NCI-H526 (cell line): ENCODE measurements at places on chromosomes 2 and 18.

- no peak for DNase-seq
Observed at GRCh38 chr2:22215517-22215916, 1091.7 kb downstream of the TDRD15 start.

- no peak for DNase-seq
Observed at GRCh38 chr2:159130302-159130701, 156.2 kb downstream of the WDSUB1 start.

- no peak for DNase-seq
Observed at GRCh38 chr2:120747281-120747680, 11.6 kb downstream of the GLI2 start.

DNA sequence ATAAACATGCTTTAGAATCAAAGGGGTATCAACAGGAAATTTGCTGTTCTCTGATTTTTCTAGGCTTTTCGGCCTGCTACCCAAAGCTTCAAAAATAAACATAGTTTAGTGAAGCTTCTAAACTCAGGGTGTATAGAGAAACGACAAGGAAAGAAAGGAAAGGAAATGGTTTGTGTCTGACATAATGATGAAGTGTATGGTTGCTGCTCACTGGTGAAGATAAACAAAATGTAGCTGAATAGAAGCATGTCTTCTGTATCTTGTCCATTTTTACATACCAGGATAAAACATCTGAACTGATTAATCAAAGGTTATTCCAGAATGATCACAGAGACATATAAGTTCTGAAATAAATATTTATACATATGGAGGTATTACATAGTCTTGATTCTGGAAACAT, 1324.6 kb upstream of the NRXN1 start:
- DNase-seq, result no peak

DNA sequence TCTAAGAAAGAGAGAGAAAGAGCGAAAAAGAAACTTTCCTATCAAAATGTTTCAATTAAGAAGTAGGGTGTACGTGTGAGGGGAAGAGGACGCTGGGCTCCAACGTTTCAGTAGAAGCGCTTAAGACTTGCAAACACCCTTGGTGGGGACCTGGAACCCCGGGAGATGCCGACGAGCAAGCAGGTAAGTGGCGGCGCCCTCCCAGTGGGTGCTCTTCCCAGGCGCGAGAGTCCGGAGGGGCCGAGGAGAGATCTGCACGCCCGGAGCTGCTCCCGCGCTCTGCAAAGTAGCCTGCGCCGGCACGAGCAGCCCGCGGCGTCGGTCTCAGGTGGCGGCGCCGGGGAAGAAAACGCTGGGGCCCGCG, 678 bp upstream of the OTX1 start:
- peak; percentile 96 for DNase-seq

GRCh38 chr2:192940767-192941166, 746.0 kb upstream of the TMEFF2 start:
- DNase-seq, result no peak

GRCh38 chr2:218435003-218435982, 16.4 kb downstream of the VIL1 start:
- DNase-seq, result no peak

DNA sequence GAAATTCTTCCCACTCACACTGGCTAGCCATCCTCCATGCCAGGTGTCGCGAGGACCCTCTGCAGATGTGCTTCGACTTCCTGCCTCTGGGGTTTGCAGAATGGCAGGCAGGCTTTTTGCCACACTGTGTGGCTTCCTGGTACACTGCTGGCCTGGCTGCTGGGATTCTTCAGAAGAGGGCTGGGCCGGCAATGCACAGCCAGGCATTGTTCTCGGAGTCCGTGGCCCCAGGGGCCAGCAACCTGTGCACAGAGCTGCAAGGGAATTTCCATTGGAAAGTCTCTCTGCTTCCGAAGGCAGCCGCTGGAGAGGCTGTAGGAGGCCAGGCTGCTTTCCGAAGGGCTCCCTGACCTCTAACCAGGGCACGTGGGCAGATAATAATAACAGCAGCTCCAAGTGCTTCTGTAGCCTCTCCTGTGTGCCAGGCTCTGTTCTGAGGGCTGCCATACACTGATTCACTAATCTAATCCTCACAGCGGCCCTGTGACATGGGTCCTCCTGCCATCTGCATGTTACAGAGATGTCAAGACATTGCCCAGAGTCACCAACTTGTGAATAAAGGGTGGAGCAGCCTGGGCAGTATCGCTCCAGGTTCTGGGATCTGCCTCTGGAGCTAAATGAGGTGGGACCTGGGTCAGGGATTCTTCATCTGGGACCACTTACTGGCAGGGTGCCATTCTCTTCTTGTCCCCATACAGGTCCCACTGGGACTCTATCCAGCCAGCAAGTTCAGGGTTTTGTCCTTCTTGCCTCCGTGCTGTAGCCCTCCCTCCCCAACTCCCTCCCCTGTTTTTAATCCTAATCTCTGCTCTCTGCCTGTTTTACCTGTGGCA, 5.0 kb downstream of the LDLRAD4 start:
- DNase-seq, result peak; percentile 50

- DNase-seq, result no peak
Observed at GRCh38 chr2:201264472-201265173, 4.3 kb downstream of the CASP8 start.

- no peak for DNase-seq
Observed at GRCh38 chr18:69978732-69979715, 31.4 kb upstream of the CD226 start.

- DNase-seq, result no peak
Observed at GRCh38 chr18:10099539-10100140, 185.8 kb downstream of the VAPA start.

GRCh38 chr18:4400911-4401310, 54.2 kb downstream of the DLGAP1 start:
- no peak for DNase-seq

DNA sequence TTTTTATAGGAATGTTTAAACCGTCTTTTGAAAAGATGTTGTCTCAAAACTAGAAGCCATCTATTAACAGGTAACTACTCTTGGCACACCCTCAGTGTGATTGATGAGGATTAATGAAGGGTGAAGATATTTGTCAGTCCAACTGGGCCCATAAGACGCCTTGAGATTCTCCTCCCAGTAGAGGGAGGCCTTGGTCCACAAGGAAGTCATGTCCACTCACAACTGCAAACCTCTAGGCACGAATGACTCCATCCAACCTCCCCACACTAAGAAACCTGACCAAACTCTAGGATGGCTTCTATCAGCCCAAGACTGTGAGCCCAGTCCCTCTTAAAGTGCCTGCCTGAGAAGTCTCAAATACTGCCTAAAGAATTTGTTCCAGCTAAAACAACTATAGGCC, 19.2 kb upstream of the GRP start:
- DNase-seq, result no peak

DNA sequence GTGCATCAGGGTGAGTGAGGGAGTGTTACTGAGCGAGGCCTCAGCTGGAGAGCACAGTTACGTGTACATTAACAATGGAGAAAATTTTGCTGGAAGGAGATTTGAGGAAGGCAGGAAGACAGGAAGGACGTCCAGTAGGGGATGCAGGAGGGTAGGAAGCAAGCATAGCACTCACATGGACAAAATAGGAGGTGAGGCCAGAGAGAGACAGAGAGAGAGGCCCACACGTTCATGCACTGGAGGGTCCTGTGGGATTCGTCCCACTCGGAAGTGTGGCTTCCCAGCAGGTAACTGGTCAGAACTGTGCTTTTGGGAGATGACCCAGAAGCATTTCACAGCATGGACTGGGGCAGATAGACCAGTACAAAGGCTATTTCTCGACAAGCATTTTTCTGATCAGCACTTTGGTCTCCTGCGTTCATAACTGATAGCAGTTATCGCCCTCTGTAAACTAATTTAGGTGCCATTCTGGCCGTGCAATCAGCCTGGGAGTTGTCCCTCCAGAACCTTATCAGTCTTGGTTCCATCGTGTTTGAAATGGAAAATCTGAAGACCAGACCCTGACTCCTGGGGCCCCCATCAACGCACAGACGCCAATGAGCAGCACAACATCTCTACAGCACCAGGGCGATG, 5.7 kb downstream of the LCT start:
- no peak for DNase-seq

GRCh38 chr2:104781151-104781550, 72.8 kb upstream of the POU3F3 start:
- DNase-seq, result no peak

GRCh38 chr2:8490166-8490721, 191.6 kb upstream of the ID2 start:
- no peak for DNase-seq

DNA sequence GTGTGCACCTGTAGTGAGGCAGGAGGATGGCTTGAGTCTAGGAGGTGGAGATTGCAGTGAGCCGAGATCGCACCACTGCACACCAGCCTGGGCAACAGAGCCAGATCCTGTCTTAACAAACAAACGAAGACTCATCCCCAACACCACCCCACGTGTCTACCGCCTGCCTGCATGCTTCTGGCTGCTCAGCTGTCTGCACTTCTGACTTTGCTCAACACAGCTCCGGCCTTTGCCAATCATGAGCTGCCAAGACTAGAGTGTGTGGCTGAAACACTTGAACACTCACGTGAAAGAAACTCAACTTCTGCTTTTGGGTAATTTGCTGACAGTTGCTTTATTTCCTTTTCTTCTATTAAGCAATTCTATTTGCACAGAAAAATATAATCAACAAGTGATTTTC, 32.1 kb upstream of the SP3 start:
- no peak for DNase-seq

DNA sequence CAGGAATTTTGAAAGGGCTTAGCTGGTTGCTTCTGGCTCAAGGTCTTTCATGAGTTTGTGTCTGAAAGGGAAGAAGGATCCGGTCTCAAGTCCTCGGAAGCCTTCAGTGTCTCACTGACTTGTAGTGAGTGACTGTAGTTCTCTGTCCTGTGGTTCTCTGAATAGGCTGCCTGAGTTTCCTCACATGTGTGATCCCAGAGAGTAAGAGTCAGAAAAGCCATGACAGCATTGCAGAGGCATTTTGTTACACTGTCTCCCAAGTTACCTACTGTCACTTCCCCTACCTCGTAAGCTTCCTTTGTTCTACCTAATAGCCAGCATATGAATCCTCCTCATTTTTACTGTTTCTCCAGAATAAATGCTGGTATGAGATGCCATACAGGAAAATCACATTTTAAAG, 709.1 kb upstream of the CHAC2 start:
- no peak for DNase-seq

GRCh38 chr2:229202646-229203045, 68.4 kb downstream of the PID1 start:
- no peak for DNase-seq

- no peak for DNase-seq
Observed at GRCh38 chr2:320561-320960, 32.7 kb upstream of the ALKAL2 start.

GRCh38 chr2:37767046-37767445, 95.6 kb upstream of the CDC42EP3 start:
- no peak for DNase-seq

DNA sequence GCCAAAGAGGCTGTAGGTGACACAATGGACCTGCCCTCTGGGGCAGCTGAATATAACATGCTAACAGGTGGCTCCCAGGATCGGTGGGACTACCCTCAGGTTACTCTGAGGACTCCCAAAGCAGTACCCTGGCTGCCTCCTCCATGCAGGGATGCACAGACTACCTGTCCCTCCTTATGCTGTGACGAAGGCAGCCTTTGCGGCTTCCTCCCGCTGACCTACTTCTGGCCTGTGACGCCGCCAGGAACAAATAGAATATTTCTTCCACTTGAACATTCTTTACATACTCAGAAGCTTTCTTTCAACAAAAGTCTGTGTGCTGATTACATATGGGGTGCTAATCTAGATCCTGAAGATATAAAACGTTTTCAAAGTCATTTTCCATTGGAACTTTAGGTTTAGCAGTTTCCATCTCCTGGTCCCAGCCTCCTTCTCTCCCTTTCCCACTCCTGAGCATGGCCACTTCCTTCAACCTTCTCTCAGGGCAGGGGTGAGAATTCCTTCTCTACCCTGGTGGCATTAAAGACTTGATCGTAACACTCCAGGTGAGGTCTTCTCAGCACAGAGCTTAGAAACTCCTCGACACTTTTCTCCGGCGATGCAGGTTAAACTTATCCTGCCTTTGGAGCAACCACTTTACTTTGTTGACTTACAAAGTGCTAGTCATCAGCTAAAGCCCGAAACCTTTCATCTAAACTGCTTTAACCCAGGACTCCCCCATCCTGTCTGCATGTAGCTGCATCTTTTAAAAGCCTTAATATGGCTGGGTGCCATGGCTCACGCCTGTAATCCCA, 58.9 kb upstream of the STK17B start:
- DNase-seq, result no peak

DNA sequence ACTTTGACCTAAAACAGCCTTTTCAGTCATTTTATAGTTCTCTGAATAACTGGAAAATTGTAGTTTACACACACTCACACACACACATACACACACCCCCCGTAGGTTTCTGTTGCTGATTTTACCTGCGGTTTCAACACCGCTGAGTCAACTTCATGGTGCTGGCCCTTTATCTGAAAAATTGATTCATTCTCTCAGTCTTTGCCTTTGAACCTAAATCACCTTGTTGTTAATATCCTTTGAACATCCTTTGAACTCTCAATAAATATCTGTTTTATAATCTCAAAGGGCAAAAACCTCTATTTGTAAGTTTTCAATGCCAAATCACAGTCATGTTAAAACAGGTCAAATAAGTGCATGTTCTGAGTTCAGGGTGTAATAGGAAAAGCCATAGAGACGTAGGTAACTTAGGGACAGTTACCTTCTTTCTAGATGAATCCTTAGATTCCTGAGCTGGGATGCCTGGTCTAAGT, 109.0 kb upstream of the BZW1 start:
- DNase-seq, result no peak

DNA sequence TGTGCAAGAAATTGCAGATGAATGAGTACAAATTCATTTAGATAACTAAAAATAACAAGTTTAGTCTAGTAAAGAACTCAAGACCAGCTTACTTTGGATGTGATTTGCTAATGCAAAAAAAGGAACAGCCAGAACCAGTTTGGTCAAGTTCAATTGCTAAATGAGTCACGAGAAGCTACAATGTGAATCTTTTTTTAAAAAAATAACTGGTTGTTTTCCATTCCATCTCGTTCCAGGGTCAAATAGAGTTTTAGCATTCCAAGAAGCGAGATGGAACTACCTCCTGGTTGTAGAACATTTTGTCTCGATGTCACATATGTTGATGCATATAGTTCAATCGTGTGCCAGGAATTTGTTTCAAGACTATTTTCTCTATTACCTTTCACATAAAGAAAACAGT, 65.0 kb upstream of the IKZF2 start:
- no peak for DNase-seq

DNA sequence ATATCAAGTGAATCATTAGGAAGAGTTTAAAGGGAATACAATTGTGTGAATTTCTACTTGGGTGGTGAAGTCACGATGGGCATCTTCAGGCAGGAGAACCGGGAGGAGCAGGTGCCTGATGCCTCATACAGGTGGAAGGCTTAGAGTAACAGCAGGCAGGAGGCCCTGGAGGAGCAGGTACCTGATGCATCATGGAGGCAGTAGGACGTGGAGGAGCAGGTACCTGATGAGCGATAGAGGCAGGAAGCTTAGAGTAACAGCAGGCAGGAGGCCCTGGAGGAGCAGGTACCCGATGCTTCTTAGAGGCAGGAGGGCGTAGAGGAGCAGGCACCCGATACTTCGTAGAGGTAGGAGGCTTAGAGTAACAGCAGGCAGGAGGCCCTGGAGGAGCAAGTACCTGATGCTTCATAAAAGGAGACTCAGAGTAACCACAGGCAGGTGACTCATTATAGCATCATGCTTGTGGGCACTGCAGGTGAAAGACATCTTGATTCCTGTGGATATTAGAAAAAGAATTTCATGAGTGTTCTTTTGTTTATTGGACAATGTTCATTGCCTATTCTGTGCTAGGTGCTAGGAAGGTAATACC, 133.9 kb downstream of the ATP9B start:
- DNase-seq, result no peak

GRCh38 chr2:179857236-179857635, 4.2 kb downstream of the ZNF385B start:
- DNase-seq, result peak; percentile 20
